ENCODE measurements at places on chromosomes 16 and 17.

- no peak for DNase-seq
Observed at GRCh38 chr16:70782237-70782636, 18.7 kb downstream of the VAC14 start.

DNA sequence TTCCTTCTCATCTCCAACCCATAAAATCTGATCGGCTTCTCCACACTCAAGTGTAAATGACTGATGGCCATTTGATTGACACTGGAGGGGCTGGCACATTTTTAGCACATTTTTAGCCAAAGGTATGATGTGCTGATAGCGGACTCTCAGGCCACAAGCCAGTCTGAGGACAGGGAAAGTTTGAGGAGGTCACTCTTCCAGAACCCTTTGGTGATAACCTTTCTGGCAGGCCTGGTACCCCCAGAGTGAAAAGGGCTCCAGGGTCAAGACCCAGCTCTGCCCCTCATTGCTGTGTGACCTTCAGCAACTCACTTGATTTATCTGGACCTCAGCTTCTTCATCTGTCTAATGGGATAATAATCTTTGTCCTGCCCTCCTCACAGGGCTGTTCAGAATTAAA lies 1.7 kb upstream of the NLRC5 start:
- no peak for DNase-seq

DNA sequence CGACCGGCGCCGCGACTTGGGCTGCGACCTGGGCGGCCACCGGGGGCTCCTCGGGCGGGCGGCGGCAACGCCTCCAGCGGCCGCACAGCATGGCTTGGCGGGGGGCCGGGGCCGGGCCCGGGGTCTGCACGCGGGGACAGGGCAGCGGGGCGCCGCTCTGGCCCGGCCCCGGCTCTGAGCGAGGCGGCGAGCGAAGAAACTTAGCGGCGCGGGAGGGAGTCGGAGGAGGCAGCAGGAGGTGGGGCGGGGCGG lies at the start of gene PLCD3:
PLCD3 (minus strand) TSS at position 196 of the 252 bp plus-strand sequence; CDS start at position 91, 105 bp downstream.
- no peak for DNase-seq

DNA sequence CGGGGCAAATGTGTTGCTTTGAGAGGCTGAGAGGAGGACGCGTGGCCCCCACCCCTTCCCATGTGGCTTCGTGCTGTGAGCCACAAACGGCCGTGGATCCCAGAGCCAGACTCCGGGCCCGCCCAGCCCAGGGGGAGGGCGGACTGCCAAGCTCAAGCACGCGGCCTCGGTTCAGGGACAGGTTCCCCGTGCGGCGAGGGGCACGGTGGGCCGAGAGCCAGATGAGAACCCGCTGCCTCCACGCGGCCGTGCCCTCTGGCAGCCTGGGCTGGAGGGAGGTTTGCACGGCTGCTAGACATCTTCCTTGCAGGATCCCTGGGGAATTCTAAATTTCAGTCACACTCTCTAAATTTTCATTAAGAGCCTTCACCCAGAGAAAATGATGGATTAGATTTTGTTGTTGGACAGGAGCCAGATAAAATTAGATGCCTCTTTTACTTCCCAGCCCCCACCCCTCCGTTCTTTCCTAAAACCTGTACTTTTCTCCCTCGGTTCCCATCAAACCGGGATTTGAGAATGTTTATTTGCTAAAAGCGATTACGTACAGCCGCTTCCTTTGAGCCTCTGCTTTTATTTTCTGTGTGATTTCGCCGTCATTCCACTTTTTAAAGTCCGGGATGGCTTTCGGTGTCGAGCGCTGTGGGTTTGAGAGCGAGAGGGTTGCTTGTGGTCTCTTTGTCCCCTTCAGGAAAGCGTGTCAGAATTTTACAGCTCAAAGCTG lies 25.0 kb upstream of the GNG13 start:
- DNase-seq: no peak

DNA sequence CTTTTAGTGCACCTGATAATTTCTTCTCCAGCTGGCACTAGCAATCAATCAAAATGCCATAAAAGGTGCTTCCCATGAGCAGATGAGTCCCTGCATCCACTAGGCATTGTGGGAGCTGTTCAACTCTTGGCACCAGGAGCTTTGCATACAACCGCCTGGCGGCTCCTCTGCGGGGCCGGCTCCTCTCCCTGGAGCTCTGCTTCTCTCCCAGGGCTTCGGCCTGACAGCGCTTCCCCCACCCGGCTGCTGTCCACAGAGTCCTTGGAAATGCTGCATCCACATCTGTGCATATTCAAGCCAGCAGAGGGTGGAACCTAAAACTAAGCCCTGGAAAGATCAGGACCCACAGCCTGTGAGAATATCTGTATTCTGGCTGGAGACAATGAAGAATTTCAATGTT lies 62.9 kb downstream of the LMF1 start:
- no peak for DNase-seq
